Colonic mucosa (tissue), 4 donors: ENCODE measurements at places on chromosomes 12 and 14.

DNA sequence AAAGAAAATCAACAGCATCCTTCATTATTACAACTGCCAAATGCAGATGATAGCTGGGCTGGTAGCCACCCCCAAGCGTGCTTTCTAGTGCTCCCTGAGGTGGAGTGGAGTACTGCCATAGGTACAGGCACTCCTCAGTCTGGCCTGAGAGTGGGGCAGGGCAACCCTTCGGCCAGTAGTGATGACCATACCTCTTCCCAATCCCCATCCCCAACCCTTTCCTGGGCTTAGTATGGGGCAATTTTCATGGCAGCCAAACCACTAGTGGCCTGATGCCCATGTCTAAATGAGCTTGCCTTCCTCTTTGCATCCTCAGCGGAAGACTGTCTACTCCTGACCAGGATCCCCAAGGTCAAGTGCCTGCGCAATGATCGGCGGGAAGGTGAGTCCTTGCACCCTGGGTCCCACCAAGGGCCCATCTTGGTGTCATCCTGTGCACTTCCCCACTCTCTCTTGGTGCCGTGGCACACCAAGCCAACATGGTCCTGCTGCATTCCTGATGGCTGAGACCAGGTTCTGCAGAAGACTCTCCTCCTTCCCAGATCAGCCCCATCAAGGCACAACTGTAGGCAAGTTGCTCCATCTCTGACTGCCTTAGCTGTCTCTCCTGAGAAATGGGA is 65.8 kb downstream of the GALNT16 start:
- no peak for DNase-seq

GRCh38 chr12:52239767-52240166 is 6.7 kb downstream of the KRT7 start:
- DNase-seq, result no peak

DNA sequence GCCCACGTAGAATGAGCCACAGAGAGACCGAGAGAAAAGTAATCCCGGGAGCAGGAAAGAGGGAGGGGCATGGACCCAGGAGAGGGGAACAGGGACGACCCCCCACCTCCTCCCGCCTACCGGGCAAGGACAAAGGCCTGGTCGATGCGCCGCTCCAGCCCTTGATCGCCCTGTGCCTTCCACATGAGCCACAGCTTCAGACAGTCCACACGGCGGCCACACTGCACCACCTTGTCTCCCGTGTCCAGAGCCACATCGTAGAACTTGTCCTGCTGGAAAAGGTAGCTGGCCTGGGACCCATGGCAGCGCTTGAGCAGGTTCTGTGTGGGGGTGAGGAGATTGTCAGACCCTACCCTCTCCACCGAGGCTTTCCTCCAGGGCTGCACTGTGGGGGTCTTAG is 20.5 kb upstream of the ZNF740 start:
- no peak for DNase-seq

GRCh38 chr12:46303039-46303666 is 34.3 kb upstream of the SLC38A1 start:
- peak; percentile 53 for DNase-seq

- DNase-seq, result no peak
Measured at GRCh38 chr12:14885718-14886221, at the start of gene MGP. Gene MGP, minus strand, starts transcription at chr12:14885854. Its CDS starts 63 bp downstream, at chr12:14885791.

DNA sequence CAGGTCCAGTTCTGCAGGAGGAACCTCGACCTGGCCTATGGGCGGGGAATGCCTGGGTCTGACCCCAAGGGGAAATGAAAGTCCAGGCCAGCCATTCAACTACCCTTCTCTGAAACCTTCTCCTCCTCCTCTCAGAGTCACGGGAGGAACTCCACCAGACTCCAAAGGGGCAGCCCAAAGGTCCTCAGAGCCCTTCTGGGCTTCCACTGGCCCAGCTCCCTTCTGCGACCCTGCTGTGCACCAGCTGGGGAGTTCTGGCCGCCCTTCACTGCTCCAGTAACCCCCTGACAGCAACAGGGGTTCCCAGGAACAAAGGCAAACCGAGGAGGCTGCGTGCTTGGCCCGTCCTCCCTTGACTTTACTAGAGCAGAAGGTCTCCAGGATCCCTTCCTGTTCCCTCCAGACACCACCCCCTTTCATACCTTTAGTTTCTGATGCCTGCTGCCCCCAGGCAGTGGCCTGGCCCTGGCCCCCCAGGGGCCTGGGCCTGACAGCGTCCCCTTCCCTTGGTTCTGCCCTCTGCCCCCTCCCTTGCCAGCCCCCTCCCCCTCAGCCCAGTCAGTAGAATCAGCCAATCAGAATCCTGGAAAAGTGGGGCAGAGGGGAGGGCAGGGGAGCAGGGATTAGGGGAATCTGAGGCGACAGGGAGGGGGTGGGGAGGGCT is 850 bp upstream of the ZNF385A start:
- no peak for DNase-seq

- no peak for DNase-seq
Measured at GRCh38 chr14:32662211-32662610, 276.5 kb upstream of the NPAS3 start.

DNA sequence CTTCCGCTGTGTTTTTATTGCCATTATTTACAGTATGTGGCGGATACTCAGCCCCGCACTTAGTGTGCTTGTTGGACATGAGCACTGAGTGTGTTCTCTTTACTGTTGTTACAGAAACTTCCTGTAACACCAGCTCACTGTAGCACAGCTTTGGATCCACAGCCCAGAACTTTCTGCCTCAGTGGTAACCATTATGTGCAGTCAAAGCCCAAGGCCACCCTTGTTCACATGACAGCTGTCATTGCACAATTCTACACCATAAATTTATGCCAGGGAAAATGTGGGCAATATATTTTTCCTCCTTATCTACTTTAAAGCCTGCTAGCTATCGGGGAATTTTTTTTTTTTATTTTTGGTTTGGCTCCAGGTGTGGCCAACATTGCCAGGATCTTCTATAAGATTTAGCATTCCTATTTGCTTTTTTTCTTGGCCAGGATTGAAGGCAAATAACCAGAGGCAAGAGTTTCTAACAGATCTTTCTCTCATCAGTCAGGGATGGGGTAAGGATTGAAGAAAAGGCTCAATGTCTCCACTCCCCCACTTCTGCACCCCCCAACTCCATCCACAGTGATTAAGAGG is 176.0 kb upstream of the PELI2 start:
- DNase-seq, result peak; percentile 49

- DNase-seq, result no peak
Measured at GRCh38 chr12:51593021-51593420, 2.0 kb downstream of the SCN8A start.

DNA sequence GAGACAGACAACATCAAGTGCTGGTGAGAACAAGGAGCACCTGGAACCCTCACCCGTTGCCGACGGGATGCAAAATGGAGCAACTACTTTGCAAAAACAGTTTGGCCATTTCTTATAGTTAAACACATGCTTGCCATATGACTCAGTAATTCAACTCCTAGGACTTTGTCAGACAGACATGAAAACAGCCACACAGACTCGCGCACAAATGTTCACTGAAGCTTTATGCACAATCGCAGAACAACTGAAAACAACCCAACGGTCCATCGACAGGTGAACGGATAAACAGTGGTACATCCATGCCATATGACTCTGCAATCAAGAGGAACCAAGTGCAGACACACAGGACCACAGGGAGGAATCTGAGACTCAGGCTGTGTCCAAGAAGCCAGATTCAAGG is 30.8 kb downstream of the NCOR2 start:
- no peak for DNase-seq

GRCh38 chr14:51167587-51168214 is 72.3 kb upstream of the TMX1 start:
- no peak for DNase-seq

DNA sequence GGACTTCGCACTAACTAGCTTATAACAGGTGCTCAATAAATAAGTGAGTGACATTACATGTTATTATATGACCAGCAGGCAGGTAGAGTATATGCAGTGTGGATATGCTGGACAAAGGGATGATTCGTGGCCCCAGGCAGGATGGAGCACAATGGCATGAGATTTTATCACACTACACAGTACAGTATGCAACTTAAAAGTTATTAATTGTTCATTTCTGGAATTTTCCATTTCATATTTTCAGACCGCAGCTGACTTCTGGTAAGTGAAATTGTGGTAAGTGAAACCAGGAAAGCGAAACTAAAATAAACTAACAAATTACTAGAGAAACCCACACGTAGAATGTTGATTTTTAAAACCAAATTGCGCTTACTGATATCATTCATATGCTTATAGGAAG is 3.3 kb downstream of the PARP11 start:
- DNase-seq, result no peak

GRCh38 chr14:99157246-99157645 is 114.8 kb downstream of the BCL11B start:
- no peak for DNase-seq

DNA sequence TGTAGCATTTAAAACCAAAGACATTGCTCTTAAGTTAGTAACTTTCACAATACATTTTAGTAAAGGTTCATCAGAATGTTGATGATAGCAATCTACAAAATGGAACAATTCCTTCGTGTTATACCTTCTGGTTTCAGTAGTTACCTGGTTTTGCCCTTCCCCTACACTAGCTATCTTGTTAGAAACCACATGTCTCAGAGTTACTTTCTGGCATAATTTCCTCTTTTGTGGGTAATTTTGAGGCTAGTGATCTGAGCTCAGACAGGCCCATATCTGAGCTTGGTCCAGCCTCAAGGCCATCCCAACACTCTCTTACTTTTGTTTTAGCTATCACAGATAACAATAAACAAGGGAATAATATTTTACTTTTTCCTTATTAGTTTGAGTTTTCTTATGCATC is 196.9 kb downstream of the KITLG start:
- no peak for DNase-seq

- no peak for DNase-seq
Measured at GRCh38 chr12:132604151-132604618, 6.2 kb downstream of the LRCOL1 start.

DNA sequence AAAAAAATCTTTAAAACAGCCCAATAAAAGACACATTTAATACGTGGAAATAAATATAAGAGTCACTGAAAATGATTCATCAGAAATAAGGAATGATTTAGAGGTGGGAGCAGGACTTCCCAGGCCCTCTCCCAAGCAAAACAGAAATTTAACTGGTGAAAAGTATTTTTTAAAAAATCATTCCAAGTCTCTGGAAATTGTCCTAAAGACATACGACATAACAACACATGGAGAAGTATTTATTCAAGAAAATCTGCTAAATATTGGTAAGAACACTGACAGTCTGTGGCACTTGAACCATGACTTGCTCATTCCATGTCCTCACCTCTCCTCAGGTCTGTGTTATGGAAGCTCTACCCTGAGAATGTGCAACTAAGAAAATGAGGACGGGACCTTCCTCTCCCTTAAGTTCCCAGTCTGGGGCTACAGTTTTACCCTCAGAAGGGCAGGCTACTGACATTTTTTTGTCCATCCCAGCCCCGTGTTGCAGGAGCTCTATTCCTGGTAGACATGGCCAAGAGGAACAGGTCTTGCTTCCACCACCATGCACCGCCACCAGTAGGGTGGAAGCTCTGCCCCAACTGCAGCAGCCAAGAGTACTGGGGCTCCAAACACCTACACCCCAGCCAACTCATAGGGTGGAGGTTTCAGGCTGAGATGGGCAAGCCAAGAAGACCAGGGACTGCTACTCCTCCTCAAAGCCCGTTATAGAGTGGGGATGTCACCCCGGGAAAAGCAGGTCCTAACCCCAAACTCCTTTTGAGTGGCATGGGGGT is 193.0 kb downstream of the CRADD start:
- no peak for DNase-seq

- DNase-seq, result no peak
Measured at GRCh38 chr14:75445236-75445635, 17.4 kb downstream of the JDP2 start.

DNA sequence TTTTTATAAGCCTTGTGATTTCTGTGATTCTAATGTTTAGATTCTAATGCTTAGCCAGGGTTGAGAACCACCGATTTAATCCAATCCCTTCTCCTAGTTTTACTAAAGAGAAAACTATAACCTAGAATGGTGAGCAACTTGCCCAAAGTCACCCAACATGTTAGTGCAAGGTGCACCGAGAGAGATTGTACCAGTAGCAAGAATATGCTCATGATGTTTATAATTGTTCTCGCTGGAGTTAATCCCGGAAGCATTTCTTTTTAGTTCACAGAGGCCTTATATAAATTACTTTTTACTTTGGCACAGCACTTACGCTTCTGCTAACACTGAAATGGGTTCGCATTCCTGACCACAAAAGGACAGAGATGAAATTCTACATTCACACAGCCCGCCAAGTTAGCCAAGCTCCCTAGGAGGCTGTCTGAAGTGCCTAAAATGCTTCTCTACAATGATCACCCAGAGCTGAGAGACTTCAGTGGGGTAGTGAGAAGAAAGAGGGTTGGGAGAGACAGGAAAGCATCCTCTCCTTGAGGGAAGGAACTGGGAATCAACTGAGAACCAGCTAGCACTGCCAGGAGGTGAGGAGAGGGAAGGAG is 579 bp upstream of the BLOC1S1 start:
- no peak for DNase-seq

- no peak for DNase-seq
Measured at GRCh38 chr12:99600388-99600787, 47.2 kb upstream of the GARIN6 start.

DNA sequence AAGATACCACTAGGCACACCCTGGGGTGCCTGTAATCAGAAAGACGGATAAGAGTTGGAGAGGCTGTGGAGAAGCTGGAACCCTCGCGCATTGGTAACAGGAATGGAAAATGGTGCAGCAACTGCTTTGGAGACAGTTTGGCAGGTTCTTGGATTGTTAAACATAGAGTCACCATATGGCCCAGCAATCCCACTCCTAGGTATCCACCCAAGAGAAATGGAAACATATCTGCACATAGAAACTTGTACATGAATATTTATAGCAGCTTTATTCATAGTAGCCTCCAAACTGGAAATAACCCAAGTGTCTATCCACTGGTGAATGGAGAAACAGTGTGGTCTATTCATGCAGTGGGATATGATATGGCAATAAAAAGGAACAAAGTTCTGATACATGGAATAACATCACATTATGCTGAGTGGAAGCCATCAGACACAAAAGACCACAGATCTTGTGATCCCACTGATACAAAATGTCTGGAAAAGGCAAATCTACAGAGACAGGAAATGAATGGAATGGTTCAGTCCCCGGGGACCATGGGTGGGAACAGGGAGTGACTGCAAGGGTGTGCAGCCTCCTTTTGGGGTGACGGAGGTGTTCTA is 45.4 kb downstream of the JAG2 start:
- DNase-seq, result no peak

GRCh38 chr12:130098301-130099005 is 63.8 kb upstream of the FZD10 start:
- no peak for DNase-seq

DNA sequence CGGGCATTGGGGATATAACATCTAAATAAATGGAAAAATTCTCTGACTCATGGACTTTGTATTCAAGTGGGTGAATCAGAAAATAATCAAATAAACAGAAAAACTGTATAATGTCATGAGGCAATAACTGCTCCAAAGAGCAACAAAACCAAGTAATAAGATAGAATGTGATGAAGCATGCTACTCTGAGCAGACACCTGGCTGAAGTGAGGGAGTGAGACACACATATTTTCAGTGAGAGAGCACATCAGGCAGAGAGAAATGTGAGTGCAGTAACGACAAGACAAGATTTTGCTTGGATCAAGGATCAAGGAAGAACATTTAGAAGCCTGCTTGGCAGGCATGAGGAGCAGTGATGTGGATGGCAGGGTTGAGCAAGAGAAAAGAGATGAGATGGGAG is 75.8 kb upstream of the CCDC91 start:
- no peak for DNase-seq
